ENCODE measurements at places on chromosomes 3 and 15. TPM values are rescaled to one million over a fixed set of nuclear protein-coding genes. Genes with fewer than 3 reads are reported as not detected.

UQCC5 gene
- total RNA-seq = 22.8 TPM

SKOR1 gene
- 0.76 TPM for total RNA-seq

ZXDC gene
- total RNA-seq = 26.8 TPM

PPP1R14D gene
- total RNA-seq = not detected

PCBP4 gene
- 53.2 TPM for total RNA-seq

PSTPIP1 gene
- 18.1 TPM for total RNA-seq
